ENCODE measurements at places on chromosomes 3 and 15.

GRCh38 chr3:178850450-178851190 is 221.0 kb downstream of the ZMAT3 start:
- DNase-seq: no peak

DNA sequence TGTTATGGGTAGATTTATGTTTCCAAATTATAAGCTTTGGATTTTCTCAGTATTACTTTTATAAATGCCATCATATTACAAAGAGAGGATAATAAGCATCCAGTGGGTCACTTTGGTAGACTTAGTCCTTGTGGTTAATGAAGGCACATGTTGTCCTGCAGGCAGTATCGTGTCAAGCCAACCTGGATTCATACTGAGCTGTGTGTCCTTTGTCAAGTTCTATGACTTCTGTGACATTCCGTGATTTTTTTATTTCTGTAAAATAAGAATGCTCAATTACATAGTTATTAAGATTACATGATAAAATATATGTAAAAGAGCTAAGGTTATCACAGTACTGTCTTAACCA is 257.7 kb downstream of the RBMS3 start:
- DNase-seq: no peak

- DNase-seq: peak; percentile 6
Observed at GRCh38 chr3:66196633-66197032, 24.2 kb upstream of the SLC25A26 start.

DNA sequence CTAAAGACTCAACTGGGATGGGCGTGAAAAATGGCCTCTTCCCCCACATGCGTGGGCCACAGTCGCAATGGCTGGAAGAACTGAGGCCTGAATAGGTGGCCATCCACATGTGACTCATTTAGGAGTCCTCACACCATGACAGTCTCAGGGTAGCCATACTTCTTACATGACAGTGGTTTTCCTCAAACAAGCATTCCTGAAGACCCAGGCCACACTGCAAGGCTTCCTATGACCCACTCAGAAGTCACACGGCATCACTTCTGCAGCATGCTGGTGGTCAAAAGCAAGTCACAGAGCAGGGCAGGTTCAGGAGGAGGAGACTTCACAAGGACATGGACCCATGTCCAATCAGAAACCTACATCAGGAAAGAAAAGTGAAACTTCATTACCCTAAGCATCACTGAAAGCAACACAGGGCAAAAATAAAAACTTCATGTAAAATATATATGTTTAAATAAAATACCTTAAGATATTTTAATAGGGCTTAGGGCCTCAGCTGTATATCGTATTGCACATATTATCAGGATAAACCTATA is 257.1 kb downstream of the OPA1 start:
- no peak for DNase-seq

DNA sequence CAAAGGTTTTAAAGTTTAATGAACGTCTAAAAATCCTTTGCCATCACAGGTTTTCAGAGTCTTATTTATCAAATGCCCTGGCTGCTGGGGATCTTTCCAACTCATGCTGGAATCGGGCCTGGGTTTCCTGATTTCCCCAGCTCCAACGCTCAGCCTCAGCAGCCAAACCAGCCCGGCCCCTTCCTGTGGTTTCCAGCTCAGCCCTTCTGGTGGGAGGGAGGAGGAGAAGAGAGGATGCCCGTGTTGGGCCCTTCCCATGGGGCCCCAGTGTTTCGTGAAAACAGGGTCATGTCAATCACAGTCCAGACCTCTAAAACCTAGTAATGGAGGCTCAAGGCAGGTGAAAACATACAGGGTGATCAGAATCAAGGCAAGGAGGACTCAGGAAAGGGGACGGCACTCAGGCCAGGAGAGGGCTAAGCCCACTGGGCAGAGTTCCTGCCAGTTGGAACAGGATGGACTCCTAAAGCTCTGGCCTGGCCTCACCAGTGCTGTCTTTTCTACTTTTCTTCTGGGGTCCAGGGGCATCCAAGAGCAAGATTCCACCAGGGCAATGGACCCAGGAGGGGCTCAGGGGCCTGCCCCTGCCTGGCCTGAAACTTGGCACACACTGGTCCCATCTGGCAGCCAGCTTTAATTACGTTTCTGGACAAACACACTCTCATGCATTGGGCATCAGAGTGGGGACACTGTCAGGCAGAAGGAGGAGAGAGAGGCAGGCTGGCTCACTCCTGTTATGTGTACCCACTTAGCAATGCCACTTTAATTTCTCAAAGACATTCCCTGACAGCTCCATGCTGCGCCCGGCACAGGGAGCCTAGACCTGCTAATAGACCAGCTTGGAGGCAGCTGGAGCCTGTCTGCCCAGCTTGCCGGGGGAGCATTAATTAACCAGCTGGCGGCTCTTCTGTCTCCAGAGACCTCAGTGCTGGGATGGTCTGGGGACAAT is 194.6 kb downstream of the FAM43A start:
- peak; percentile 59 for DNase-seq

GRCh38 chr15:62945760-62946159 is 96.8 kb upstream of the TPM1 start:
- DNase-seq: no peak

GRCh38 chr3:43238801-43239200 is 47.5 kb upstream of the SNRK start:
- DNase-seq: no peak

DNA sequence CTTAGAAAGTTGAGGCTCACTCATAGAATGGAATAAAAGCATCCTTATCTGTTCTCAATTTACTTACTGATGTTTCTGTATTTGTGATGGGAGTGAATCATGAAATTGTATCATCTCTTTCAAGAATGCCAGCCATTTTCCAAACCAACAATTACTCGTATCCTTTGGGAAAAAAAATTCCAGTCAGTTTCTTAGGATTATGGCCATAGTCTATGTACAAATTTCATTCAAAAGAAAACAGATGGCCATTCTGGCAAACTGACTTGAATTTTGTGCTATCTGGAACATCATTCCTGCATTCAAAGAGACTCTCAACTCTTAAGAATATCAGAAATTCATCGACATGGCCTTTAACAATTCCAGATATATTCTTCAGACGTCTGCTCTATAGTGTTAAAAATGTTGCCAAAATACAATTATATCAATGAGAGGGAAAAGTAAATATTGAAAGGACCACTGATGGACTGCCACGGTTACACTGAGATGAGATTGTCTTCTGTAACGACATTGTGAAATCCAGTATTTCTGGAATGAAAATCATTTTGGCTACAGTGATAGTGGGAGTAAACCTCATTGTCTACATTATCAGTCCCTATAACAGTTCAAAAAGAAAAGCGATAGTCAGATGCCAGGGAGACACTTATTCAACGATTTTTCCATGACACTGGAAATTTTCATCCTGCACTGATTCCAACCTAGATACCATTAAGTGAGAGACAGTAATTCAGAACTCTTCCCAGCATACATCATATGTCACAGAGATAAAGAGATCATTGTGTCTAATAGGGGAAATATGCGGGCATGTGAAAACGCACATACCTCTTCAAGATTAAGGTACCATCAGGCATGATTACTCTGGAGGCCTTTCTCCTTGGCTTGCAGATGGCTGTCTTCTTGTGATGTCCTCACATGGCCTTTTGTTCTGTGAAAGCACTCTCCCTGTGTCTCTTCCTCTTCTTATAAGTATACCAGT is 953.8 kb upstream of the ALCAM start:
- no peak for DNase-seq

GRCh38 chr15:70490838-70491155 is 272.6 kb downstream of the UACA start:
- DNase-seq: no peak

DNA sequence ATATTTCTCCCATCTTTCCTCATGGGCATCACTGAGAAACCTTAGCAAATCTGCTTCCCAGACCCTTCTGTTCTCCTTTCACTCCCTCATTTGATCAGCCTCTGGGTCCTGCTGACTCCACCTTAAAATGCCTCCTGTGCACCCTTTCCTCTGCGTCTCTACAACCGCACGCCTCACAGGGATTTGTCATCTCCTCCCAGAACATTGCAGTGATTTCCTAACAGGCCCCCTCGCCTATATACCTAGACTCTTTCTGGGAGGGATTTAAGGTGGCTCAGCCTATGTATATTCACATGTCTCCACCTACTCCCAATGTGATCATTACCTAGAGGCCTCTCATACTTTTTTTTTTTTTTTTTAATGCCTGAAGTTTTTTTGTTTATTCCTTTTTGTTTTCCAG is 69.2 kb downstream of the LIPC start:
- DNase-seq: no peak

- DNase-seq: no peak
Observed at GRCh38 chr3:134978658-134979057, 183.6 kb downstream of the EPHB1 start.

- no peak for DNase-seq
Observed at GRCh38 chr3:187802203-187802927, 57.1 kb upstream of the BCL6 start.

DNA sequence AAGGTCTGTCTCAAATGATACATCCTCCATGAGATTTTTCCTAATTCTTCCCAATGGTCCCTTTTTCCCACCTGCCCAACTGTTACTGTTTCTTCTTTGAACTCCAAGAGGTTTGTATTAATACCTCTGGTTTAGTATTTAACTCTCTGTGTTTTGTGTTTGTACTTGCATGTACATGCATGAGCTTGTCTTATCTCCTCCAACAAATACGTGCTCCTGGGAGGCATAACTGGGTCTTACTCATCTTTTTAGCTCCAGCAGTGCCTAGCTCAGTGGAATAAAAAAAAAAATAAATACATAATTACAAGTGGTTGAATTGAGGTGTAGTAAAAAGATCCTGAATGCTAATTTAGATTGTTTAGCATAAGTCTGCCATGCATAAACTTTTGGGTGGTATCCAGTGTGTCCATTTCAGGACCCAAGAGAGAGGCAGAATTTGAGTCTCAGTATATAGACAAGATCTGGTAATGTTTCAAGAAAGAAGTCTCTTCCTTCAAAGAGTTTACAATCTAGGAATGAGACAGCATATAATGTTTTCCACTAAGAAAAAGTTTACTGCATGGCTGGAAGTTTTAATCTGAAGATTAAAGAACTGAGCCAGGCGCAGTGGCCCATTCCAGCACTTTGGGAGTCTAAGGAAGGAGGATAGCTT is 1.7 kb upstream of the LYSMD2 start:
- DNase-seq: no peak

DNA sequence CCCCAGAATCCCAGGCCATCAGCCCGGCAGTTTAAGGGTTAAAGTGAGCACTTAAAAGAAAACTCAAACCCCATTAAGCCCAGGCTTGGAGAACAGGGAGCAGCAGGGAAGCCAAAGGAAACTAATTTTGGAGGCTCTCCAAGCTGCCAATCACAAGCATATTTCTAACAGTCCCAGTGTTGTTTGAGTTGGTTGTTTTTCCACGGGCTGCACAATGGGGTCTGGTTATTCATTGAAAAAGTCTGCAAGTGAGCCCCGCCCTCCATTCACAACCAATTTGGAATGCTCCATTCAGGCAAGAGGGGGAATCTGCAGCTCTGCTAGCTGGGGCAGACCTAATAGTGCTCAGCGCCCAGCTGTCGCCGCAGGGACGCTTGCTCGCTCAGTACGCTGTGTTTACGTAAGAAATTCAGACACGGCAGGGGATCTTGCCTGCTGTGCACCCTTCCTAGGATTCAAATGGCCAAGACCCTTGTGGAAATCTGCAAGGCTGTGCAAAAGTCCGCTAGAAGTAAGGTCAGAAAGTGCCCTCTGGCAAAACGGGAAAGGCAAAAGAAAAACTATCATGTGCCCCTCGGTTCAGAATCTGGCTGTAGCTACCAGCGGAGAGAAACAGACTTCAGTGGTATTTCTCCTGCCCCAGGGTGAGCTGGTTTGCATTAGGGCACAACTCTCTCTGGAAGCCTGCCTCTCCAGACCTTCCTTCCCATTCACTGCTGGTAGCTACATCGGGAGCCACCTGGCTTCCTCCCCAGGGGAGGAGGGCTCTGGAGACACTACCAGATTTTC is 11.0 kb downstream of the ETV5 start:
- DNase-seq: peak; percentile 93

DNA sequence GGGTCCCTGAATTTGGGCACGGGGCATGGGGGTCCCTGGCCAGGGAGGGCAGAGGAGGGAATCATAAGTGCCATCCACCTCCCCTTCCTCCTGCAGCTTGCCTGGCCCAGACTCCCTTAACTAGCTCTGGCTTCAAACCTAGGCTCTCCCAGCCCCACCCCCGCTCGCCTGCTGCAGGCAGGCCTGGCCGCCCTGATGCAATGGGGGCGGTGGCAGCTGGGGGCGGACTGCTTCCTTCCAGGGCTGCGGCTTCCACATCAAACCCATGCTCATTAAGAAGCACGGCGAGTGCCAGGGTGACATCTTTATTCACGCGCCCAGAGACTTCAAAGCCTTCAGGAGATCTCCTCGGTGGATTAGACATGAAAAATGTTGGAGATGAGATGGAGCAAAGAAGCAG is 123.1 kb downstream of the TPRA1 start:
- DNase-seq: no peak

DNA sequence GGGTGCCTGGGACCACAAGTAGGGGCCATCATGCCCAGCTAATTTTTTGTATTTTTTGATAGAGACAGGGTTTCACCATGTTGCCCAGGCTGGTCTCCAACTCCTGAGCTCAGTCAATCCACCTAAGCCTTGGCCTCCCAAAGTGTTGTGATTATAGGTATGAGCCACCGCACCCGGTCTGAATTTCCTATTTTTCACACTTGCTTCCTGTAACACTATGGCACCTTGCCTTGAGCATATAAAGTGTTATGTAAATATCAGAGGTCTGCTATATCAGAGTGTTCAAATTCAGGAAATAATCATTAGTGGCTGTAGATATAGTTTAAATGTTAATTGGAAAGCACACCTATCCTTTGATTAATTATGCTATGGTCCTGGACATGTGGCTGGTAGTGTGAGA is 165.2 kb downstream of the KCNAB1 start:
- DNase-seq: no peak

GRCh38 chr3:38651153-38651789 is 1.8 kb upstream of the SCN5A start:
- peak; percentile 50 for DNase-seq

GRCh38 chr3:50237754-50238548 is 1.9 kb downstream of the GNAI2 start:
- peak; percentile 81 for DNase-seq

GRCh38 chr3:175983379-175983778 is 1124.2 kb downstream of the NAALADL2 start:
- DNase-seq: no peak

Measured in astrocyte of the spinal cord (primary cell).